ENCODE measurements at places on chromosomes 6 and 20.

- DNase-seq, result no peak
Measured at GRCh38 chr20:36344517-36345132, 38.5 kb downstream of the DLGAP4 start.

DNA sequence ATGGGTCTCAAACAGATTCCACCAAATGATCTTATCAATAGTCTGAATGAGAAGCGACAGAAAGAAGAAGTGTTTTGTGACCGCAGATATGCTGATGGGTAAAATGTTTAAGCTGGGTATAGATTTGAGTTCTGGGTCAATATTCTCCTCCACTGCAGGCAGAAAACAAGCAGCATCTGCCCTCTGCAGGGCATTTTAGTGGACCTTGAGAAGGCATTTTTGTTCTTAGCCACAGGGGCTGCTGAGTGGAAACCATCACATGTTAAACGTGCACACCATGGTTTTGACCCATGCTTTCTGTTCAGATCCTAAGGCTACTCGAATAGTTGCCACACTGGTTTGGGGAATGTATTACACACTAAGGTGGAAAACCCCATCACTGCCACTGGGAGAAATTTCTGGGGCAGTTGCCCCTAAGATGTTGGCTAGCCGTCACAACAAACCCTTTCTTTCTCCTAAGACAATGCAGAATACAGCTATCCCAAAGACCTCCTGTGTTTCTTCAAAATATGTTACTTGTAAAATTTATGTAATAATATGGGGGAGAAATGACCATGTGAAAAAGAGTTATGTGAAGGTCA lies 5.5 kb downstream of the POU3F2 start:
- no peak for DNase-seq

- DNase-seq, result no peak
Measured at GRCh38 chr6:90157441-90157840, 139.2 kb downstream of the BACH2 start.

DNA sequence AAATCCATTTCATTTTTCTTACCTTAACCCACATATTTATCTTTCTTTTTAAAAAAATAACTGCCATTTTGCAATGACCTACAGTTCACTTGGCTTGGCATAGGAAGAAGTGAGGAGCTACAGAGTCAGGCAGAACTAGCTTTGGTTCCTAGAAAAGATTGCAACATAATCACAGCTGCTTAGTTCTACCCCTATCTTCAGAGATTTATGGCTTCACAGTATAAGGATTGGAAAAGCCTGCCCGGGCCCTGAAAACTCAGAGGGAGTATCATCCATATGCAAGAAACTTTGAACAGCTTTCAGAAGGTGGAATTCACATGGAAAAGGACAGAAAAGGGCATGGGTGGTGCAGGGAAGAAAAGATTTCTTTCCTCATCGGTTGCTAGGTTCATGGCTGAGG lies 774.3 kb upstream of the CHD6 start:
- no peak for DNase-seq

DNA sequence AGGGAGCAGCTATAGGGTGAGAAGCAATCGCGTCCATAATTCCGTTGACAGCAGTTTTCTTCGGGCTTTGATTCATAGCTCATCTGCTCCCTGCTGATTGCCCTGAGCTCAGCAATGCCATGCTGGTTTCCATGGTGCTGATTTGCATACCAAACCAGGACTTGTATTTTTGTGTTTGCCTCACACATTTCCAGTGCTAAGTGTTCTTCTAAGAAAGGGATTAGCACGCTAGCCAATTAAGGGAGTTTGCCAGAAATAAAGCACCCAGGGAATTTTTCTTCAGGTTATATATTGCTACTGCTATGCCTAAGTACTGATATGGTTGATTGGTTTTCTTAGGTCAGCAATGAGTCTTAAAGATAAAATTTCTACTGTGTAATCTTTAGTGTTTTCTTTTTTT lies 177.6 kb downstream of the PLCB1 start:
- no peak for DNase-seq

- peak; percentile 52 for DNase-seq
Measured at GRCh38 chr6:26123675-26123946, 36.4 kb downstream of the HFE start.

DNA sequence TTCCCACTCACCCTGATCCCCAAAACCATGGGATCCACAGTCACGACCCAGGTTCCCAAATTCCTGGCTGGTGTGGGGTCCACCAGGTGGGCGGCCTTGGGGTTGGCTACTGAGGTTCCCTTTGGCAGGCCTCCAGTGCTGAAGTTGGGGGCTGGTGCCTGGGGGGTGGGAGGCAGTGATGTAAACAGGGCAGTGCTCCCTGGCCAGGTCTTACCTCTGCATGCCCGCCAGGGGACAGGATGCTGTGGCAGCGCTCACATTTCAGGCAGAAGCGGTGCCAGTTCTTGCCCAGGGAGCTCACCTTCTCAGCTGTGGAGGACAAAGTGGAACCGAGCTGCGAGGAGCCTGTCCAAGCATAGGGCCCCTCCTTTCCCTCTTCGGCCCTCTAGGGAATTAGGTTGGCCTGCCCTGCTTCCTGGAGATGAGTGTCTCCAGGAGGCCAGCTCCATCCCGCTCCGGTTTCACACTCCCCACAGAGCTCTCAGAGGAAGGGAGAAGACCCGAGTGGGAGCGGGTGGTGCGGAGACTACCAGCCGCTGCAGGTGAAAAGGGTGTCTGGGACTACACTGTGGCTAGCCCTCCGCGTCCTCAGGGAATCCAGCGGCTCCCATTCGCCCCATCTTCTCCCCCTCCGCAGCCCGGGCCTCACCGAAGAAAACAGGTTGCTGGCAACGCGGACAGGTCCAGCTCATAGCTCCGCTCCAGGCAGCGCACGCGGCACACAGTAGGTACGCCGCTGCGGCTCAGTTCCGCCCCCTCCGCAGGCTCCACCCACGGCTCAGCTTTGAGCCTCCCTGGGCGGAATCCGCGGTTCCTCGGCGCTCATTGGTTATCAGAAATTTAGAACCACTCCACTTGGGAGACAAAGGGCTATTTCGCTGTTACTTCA lies at the start of gene CRIP3:
Gene CRIP3, minus strand, starts transcription at position 726 of the 889 bp plus-strand sequence. Its CDS starts 34 bp downstream, at position 692.
- peak; percentile 11 for DNase-seq

- DNase-seq, result no peak
Measured at GRCh38 chr6:84752118-84752850, 12.1 kb downstream of the TBX18 start.

GRCh38 chr6:44056392-44057237 lies 70.6 kb downstream of the MRPL14 start:
- DNase-seq, result no peak

DNA sequence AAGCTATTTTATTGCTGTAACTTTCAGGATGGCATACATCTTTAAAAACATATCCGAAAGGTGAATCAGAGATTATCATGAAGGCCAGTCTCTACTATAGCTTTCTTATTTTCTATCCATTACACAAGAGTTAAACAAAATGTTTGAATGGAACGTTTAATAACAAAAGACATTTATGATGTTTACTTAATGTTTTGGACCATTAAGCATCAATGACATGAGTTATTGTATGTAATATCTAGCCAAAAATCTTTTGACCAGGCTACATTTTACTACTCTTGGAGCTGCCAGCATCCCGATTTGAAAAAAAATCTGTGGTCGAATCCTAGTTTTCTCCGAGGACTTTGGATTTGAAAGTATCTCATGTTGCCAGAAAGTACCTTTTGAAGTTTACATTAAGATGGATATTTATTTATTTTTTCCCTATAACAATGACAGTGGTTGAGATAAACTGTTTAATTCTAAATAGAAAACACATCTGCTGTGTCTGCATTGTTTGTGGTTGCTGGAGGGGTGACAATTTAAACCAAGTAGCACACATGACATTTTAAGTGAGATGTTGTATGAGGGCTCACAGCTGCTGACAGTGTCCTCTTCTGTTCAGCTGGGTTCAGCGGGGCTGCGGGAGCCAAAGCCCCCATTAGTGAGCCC lies 293.7 kb upstream of the TCF21 start:
- DNase-seq, result no peak

- no peak for DNase-seq
Measured at GRCh38 chr6:9927275-9927674, 487.6 kb downstream of the TFAP2A start.

DNA sequence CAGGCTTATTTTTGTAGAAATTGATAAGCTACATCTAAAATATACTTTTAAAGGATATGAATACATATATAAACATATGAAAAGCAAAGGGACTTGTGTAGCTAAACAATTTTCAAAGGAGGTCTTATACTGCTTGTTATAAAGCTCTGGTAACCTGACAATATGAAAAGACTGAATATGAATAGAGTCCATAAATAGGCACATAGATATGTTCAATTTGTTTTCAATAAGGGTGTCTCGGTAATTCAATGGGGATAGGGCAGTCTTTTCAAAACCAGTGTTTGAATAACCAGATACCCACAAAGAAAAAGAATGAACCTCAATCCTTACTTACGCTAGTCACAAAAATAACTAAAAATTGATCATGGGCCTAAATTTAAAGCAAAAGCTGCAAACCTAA lies 9.3 kb upstream of the MAP3K5 start:
- DNase-seq, result no peak

GRCh38 chr20:60271597-60271996 lies 313.4 kb downstream of the CDH26 start:
- no peak for DNase-seq

DNA sequence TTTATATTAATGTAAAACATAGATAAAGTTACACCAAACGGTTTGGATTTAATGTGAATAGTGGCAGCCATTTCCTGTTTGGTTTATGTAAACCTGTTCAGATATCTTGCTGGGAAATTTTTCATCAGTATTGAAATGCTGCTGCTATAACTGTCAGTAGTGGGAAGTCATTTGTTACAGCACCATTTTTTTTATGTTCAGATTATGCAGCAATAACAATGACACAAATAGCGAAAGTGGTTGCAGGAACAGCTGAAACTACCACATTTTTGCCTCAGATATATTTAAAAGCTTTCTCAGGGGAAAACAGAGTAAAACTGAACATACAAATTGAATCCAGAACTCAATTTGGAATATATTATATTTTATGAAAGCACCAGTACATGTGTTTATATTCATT lies 128.8 kb upstream of the SIM1 start:
- no peak for DNase-seq

DNA sequence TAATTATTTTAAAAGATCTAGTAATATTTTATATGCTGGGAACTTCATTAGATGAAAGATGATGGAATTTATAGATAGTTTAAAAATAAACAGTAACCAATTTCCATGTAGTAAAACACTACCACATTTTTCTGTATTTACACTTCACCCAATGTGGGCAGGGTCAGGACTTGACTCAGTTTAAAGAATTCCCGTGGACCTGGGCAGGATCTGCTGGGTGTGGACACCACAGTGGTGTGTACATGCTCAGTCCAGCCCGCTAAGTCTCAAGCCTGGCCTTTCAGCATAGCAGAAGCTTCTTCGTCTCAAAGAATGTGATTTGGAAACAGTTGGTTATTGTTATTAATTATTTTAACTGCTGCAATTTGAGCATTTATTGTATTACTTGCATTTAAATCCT lies 364.2 kb downstream of the SYNE1 start:
- no peak for DNase-seq

DNA sequence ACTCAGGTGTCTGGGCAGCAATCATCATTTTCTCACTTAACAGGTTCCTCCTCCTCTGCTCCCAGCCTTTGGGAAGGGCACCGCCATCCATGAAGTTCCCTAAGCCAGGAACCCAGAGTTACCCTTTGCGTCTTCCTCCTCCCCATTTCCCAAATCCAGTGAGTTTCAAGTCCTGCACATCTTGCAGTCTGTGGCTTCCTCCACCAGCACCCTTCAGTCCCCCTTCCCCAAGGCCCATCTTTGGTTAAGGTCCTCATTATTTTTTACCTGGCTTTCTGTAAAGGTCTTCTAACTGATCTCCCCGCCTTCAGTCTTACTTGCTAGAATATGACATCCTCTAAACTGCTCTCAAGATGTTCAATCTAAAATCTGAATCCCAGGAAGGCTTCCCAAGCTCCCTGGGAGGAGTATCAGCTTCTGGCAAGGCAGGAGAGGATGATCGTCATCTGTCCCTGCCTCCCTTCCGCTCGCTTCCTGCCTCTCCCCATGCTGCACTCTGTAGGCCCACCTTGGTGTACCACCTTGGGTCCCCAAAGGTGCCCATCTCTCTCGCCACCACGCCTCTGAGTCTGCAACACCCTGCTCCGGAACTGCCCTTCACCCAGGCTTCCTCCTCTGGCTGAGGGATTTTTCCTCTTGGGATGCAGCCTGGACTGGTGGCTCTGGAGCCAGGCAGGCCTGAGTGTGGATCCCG lies 11.4 kb upstream of the DUSP22 start:
- no peak for DNase-seq

- DNase-seq, result no peak
Measured at GRCh38 chr20:21368791-21369190, 28.5 kb downstream of the NKX2-4 start.

- no peak for DNase-seq
Measured at GRCh38 chr6:105459049-105459448, 56.2 kb upstream of the PREP start.

DNA sequence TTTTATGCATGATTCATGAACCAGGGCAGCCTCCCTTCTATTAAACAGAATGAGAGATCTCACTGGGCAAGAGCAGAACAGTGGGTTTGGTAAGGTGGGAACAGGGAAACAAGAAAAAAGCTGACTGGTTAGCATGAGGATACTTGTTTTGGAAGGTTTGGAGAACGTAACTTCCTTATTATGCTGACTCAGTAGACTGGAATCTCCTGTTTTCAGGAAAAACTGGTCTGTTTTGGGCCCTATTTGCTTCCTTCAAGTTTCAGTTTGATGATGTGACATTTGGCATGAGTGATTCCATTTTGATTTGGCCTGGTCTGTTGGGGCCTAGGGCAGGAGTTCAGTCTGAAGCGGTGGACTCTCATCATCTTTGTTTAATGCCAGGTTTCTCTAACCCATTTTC lies 172.0 kb downstream of the MYLK4 start:
- DNase-seq, result no peak

GRCh38 chr6:38134704-38135088 lies 315.2 kb downstream of the ZFAND3 start:
- DNase-seq, result no peak

GRCh38 chr6:102474041-102474807 lies 1080.7 kb downstream of the GRIK2 start:
- no peak for DNase-seq

DNA sequence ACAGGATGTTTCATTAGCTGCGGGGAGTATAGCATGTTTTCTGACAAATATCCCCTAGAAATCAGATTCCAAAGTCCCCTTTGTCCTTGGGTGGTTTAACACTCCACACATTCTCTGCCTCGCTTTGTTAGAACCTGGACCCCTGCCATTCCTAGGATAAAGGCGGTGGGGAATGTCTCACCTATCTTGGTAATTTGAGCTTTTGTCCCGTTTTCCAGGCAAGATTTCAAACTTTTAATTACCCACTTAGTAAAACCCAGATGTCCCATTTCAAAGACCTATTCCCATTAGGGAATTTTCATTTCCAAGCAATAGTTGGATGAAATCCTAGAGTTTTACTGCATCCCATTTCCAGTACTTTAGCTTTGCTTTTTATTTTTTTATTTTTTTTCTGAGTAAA lies 501.0 kb upstream of the MAP3K7 start:
- DNase-seq, result no peak

- DNase-seq, result no peak
Measured at GRCh38 chr6:29552512-29553051, 7.0 kb downstream of the UBD start.

GRCh38 chr20:45834797-45835161 lies 1.2 kb downstream of the SNX21 start:
- no peak for DNase-seq

GRCh38 chr20:48933017-48933766 lies 11.7 kb downstream of the ARFGEF2 start:
- no peak for DNase-seq

Data from stimulated activated CD8-positive, alpha-beta memory T cell treated with anti-CD3 and anti-CD28 coated beads, Interleukin-4, amount 100 ng/mL, for 4 hours (primary cell).